ENCODE measurements at places on chromosomes 13 and 19.

- no peak for DNase-seq
Measured at GRCh38 chr19:33266974-33267484, 35.3 kb downstream of the CEBPA start.

DNA sequence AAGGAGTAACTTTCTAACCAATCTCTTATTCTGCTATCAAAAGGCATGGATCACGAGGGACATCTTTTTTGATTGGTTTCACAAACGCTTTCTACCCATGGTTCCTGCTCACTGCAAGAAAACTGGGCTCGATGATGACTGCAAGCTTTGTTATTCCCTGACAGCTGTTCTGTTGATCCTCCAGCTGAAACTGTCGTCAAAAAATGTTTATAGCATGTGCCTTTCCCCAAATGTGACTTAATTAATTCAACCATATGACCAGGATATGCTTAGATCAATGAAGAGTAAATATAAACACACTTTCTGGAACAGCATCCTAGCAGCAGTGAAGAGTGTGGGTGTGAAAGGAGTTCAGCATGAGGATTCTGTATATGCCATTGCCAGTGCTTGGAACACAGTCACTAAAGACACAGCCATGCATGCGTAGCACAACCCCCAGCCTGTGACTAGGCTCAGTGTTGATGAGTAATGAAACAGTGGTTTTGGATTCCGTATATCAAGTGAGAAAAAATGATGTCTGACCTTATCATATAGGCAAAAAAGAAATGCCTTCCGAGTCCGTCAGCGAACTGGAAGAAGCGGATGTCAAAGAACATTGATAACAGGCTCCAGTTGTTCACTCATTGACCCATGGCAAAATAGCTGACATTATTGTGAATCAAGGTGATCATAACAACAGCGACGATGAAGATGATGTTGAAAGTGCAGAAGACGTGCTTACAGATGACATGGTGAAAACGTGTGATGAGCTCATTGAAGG lies 347.4 kb downstream of the FGF9 start:
- DNase-seq, result no peak

- DNase-seq, result no peak
Measured at GRCh38 chr19:18488403-18488723, 33.5 kb downstream of the ELL start.

DNA sequence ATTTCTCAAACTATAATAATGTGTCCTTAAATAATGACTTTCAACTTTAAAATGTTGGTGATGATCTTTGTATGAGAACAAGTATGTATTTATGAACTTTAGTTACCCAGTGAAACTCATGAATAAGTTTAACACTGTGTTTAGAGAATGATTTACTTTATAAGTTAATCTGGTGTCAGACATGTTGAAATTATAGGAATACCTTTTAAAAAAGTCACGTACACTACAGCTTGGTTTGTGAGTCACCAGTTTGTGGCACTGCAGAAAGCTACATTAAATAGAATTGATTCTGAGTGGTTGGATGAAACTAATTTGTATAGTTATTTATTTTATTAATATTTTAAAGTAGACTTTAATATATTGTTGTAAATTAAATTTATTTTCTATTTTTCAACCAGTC lies 1366.2 kb upstream of the PCDH20 start:
- DNase-seq, result no peak

DNA sequence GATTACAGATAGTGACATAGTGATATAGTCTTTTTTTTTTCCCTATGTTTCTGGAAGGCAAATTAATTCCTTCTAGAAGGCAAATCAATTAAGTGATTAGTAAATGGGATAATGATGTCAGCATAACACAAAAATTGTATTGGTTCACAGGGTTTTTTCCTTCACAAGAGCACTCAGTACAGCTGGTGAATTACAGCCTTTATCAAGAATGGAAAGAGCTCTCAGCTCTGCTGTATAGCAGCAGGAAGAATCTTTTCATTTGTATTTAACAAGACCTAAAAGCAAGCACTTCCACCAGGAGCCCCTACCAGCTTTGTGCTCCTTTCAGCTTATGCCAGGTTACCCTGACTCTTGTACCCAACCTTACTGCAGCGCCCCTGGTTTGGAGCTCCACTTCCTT lies 90.8 kb downstream of the SERP2 start:
- DNase-seq, result no peak

DNA sequence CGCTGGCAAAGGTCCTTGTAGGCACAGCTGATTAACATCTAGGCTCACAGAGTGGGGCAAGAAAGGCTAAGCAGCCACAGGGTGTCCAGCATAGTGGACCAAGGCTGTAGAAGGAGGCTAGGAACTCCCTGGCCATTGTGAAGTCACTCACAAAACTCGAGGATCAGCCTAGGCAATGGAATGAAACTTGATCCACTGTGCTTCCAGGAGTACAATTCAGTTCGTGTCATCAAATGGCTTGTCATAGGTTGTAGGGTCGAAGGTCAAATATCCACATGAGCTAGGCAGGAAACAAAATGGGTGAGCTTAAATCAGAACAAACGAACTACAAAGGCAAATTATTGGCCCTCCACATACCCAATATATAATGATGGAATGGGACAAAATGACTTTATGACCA lies 4.4 kb upstream of the FAM187B start:
- DNase-seq, result no peak

GRCh38 chr19:51784922-51785690 lies 9.9 kb upstream of the FPR3 start:
- DNase-seq, result no peak

GRCh38 chr19:50315773-50316448 lies 13.3 kb downstream of the KCNC3 start:
- peak; percentile 88 for DNase-seq

All from retina (tissue), 1 donor.